ENCODE measurements at places on chromosomes 12 and 14.

- DNase-seq: no peak
Observed at GRCh38 chr12:102426599-102427542, 53.5 kb downstream of the IGF1 start.

DNA sequence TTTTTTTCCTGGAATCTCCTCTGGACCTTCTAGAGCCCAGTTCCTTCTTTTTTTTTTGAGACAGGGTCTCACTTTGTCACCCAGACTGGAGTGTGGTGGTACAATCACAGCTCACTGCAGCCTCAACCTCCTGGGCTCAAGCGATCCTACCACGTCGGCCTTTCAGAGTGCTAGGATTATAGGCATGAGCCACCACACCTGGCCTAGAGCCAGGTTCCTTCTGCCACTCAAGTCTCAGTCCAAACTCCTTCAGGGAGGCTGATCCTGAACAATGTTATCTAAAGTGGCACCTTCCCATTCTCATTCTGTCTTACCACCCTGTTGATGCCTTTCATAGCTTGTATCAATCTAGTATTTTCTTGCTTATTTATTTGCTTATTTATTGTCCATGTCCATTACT lies 22.3 kb upstream of the ELK3 start:
- DNase-seq: no peak

- DNase-seq: no peak
Observed at GRCh38 chr12:44247588-44247987, 411.7 kb downstream of the TMEM117 start.

GRCh38 chr12:100427078-100427477 lies 46.6 kb upstream of the NR1H4 start:
- no peak for DNase-seq

DNA sequence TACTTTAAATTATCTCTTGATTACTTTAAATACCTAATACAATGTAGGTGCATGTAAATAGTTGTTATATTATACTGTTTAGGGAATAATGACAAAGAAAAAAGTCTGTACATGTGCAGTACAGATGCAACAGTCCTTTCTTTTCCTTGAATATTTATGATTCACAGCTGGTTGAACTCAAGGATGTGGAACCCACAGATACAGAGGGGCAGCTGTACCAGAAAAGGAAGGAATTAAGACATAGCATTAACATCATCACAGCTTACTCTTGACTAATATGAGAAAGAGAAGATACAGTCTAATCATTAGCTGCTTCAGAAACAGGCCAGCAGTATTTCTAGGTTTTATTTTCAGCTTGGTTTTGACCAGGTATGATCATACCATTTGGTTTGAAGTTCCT lies 34.7 kb upstream of the AP4S1 start:
- no peak for DNase-seq

GRCh38 chr12:12714276-12715021 lies 2.7 kb upstream of the CDKN1B start:
- DNase-seq: no peak

GRCh38 chr12:64756376-64756775 lies 2.8 kb downstream of the GNS start:
- DNase-seq: no peak

- no peak for DNase-seq
Observed at GRCh38 chr12:26767865-26768264, 65.1 kb downstream of the ITPR2 start.

DNA sequence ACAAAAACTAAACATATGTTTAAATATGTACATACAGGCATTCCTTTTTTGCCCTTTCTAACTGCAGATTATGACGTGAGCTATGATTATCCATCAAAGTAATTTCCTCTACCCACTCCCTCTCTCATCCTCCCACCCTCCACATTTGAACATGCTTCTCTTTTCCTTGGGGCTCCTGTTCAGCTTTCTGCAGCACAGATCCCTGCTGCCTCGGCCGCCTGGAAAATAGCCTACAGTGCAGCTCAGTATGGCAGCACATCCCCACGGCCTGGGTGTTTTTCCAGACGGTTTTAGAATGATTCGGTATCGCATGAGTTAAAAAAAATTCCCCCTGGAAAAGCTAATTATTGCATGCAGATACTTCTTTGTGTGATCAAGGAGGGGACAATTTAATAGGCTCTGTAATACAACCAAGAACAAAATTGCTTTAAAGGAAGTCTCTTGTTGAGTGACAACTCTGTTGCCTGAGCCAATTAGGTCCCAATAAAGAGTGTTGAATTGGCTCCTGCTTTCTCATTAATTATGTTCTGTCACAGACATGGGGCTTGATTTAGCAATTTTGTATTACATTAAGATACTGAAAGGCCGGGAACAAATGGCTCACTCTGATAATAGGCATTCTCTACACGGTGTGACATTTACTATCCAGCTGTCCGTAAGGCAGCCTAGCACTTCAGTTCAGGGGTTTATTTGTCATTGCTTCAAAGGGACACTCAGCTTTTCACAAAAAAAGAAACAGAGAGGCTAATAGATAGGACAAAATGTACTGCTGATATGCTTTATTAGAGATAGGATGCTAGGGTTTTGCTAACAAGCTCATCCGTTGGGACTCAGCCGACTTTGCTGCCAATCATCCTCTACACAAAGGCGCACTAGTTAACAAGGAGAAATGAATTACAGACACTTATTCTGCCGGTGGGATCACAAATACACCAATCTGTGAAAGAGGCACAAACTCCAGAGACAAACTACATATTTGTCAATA lies 285.8 kb upstream of the G2E3 start:
- peak; percentile 80 for DNase-seq

Measured in NCI-H146 (cell line).